Stimulated activated CD8-positive, alpha-beta memory T cell treated with anti-CD3 and anti-CD28 coated beads, Interleukin-7, amount 100 ng/mL, for 4 hours (primary cell): ENCODE measurements at places on chromosomes 7 and 10.

DNA sequence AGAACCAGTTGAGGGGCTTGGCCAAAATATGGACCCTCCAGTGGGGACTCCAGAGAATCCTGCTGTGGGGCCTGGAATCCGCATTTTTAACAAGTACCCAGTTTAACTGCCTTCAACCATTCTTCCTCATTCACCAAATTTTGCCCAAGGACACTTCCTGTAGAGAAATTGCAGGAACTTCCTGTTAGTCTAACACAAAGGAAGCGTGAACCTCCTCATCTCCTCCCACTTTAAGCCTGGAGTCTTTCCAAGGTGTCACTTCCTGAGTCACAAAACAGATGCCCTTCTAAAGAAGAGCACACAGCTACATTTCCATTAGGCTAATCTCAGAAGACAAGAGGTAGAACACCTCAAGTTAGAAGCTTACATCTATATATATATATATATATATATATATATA, 188.4 kb downstream of the PPP1R17 start:
- no peak for DNase-seq

- no peak for DNase-seq
Observed at GRCh38 chr10:78699971-78700370, 368.8 kb upstream of the ZMIZ1 start.

DNA sequence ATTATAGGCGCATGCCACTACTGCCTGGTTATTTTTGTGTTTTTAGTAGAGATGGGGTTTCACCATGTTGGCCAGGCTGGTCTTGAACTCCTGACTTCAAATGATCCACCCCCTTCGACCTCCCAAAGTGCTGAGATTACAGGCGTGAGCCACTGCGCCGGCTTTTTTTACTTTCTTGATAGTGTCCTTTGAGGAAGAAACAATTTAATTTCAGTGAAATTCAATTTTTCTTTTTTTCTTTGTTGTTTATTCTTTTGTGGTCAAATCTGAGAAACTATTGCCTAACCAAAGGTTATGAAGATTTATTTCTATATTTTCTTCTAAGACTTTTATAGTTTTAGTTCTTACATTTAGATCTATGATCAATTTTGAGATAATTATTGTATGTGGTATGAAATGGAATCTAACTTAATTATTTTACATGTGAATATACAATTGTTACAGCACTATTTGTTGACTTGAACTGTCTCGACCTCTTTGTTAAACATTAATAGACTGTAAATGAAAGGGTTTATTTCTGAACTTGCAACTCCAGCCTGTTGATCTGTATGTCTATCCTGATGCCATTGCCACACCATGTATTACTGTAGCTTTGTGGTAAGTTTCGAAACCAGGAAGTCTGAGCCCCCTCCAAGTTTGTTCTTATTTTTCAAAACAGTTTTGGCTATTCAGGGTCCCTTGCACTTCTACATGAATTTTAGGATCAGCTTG, 19.8 kb upstream of the RASSF4 start:
- DNase-seq = no peak

- no peak for DNase-seq
Observed at GRCh38 chr7:140416560-140416959, 12.7 kb downstream of the RAB19 start.

DNA sequence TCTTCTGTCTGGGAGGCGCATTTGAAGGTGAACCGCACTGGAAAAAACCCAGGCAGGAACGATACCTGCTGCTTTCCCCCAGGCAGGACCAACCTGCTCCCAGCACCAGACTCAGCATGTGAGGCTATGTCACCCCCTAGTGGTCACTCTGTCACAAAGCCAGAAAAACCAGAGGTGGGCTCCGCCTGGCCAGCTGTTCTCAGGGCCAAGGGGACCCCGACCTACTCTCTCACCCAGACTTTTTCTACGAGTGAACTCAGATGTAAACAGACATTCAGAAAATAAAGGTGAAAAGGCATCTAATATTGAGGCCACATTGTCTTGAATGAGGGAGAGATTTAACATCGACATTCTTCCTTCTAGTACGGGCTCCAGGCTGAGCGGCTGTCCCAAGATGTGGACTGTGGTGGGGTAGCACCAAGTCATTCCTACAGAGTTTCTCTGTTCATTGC, 117.3 kb downstream of the PRKAG2 start:
- peak; percentile 24 for DNase-seq

- no peak for DNase-seq
Observed at GRCh38 chr7:86448856-86449255, 194.9 kb upstream of the GRM3 start.

GRCh38 chr7:133796782-133797745, 330.1 kb upstream of the LRGUK start:
- DNase-seq = no peak

DNA sequence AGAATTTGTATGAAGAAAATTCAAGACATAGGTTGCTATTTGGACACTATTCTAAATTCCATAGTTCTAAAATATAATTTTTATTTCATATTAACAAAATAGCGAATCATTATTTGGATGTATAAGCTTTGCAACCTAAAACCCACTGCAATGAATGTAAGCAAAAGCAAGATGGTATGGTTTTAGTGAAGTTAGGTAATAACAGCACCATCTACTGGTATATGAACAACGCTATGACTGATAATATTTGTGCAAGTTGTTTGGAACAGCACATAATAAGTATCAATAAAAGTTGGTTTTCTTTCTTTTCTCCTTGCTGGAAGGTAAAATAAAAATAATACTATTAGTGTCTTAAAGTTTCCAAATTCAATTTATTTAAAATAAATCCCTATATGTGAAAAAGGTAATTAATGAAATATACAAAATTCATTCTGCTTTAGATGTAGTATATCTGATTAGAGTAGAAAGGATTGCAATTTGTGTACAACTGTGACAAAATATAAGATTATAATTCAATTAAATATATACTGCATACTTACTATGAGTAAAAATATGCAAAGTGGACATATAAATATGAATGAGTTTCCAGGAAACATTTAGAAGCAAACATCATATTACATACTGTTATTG, 79.0 kb upstream of the LSM8 start:
- no peak for DNase-seq

DNA sequence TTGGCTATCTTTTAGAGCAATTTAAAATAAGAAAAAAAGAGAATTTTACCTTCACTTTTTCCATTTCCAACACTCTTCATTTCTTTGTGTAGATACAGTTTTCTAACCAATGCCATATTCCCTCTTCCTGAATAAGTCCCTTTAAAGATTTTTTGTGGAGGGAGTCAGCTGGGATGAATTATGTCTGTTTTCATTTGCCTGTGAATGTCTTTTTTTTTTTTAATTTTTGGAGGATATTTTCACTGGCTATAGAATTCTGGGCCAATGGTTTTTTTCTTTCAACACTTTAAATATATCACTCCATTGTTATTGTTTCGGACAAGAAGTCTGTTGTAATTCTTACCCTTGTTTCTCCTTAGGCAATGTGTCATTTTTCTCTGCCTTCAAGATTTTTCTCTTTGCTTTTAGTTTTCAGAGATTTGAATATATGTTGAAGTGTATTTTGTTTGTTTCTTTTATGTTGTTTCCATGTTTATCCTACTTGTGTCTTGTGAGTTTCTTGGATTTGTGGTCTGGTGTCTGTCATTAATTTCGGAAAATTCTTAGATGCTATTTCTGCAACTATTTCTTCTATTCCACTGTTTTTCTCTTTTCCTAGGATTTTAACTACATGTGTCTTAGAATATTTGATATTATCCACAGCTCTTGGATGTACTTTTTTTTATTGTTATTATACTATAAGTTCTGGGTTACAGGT, 20.0 kb upstream of the CXCL12 start:
- no peak for DNase-seq

DNA sequence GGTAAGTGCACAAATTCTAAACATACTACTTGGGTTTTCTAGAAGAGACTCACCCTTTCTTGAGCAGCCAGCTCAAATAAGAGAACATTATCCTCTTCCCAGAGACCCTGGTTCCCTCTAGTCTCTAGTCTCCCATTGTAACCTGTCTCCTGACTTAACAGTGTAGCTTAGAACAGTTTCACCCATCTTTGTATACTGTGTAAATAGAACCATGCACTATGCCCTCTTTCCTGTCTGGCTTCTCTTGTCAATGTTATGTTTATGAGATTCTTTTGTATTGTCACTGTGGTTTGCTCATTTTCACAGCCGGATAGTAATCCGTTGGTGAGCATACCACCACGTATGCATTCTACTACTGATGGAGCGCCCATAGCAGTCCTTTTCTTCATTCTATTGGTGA, 227.4 kb upstream of the PLPP4 start:
- DNase-seq = no peak

DNA sequence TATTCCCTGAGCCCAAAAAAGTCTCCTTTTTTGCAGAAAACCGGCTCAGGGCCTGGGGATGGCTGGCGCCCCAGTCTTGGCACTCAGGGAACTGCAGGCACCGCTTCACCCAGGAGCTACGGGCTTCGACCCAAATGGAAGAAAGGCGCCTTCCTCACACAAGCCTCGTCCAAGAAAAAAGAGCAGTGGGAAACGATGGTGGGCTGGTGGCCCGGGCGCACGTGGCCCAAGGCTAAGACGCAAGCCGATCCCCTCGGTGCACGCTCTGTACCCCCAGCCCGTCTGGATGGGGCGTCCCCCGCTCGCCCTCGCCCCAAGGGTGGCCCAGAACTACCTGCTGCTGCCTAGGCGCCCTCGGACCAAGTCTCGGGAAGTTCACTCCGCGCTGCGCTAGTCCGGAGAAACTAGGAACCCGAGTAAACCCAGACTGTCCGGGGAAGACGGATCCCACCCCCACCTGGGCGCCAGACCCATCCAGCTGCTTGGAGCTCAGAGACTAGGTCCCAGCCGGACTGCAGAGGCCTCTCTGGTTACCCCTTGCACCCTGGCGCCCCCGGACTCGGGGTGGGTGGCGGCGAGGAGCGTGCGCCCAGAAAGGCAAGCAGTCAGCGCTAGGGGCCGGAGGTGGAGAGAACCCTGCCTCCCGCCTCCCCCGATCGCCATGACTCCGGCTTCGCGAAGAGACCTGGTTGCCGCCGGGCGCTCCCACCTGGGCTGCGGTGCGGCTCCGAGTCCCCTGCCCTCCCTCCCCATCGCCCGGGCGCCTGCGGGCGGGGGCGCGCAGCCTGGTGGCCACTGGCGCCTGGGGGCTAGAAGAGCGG, 76.4 kb downstream of the CALN1 start:
- no peak for DNase-seq

- DNase-seq = no peak
Observed at GRCh38 chr10:132828681-132829080, 42.7 kb upstream of the NKX6-2 start.

DNA sequence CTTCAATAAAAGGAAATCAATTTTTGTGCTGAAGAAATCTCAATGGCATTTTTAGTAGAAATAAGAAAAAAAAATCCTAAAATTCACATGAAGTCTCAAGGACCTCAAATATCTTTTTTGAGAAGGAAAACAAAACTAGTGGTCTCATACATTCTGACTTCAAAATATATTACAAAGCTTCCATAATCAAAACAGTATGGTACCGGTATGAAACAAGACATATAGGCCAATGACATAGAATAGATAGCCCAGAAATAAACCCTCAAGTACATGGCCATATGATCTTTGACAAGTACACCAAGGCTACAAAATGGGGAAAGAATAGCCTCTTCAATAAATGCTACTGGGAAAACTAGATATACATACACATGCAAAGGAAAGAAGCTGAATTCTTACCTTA, 131.8 kb upstream of the GPR22 start:
- DNase-seq = no peak

DNA sequence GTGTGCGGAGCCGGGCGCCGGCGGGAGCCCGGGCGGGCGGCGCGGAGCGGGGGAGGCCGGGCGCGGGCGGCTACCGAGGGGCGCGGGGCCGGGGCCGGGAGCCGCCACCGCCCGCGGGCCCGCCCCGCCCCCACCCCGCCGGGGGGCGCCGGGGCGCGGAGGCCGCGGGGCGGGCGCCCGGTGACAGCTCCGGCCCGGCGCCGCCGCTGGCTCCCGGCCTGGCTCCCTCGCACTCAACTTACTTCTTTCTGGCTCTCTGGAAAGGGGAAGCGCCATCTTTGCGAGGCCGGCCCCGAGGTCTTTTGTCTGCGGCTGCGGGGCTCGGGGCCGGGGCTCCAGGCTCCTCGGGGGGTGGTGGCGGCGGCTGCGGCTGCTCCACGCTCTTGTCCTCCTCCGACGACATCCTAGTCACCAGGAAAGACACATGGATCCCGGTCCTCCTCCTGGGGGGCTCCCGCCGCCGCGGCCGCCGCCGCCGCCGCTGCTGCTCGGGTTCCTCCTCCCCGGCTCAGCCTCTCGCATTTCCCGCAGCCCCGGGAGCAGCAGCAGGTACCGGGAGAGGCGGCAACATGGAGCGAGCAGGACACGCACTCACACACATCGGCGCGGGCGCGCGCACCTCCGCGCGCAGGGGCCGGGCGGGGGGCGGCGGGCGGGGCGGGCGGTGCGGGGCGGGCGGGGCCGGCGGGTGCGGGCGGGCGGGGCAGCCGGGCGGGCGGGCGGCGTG, at the start of gene KMT2C:
TSS of gene KMT2C (minus strand) at position 620 of the 727 bp plus-strand sequence. CDS start at position 403, 217 bp downstream.
- DNase-seq = peak; percentile 4

DNA sequence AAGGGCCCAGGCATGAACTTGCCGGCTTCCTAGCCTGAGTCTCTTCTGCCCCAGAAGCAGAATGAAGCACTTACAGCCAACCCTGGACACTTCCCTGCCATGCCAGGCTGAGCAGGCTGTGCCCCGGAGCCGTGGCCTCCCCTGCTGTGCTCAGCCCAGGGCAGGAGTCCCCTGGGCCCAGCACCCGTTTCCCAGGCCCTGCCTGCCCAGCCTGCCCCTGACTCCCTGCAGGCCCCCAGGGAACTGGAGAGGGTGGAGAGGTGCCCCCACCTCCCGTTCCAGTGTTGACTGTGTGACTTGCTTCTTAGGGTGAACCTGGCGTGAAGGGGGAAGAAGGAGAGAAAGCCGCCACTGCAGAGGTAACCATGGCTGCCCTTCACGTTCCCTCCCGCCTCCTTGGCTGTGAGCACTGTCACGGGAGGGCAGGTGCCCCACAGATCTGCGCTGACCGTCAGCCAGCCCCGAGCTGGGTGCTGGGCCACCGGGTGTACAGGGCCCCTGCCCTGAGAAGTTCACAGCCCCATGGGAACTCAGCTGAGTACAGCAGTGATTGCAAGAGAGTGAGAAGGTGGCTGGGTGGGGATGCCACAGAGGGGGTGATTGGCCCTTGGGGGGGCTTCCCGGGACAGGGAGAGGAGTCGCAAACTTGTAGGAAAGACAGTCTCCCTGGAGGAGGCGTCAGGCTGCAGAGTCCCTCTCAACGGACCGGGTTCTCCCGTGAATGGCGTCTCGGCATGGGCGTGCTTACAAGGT, 75.9 kb downstream of the MYL10 start:
- no peak for DNase-seq

GRCh38 chr10:131147301-131147975, 164.1 kb downstream of the TCERG1L start:
- DNase-seq = no peak
